ENCODE measurements at places on chromosomes 12 and 14.

DNA sequence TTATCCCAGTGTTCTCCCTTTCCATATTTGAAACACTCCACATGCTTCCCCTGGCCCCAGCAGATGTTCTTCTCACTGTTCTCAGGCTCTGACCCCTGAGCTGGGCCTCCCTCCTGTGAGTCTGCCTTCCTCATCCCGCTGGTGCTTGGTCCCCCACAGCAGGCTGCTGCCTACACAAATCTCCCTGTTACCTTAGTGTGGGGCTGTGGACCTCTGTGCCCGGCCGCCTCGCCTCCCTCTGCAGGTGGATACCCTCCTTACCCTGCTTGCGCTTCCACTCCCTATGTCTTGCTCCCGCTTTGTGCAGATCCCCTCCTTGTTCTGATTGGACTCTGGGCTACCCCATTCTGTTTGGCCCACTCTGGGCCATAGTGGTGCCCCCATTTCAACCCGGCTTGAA is 6.9 kb downstream of the DERA start:
- no peak for DNase-seq

- no peak for DNase-seq
Observed at GRCh38 chr12:13950502-13950901, 30.9 kb downstream of the GRIN2B start.

GRCh38 chr14:76929927-76930326 is 98.6 kb downstream of the IRF2BPL start:
- DNase-seq = no peak

- DNase-seq = no peak
Observed at GRCh38 chr14:48251290-48251689, 575.9 kb upstream of the MDGA2 start.

DNA sequence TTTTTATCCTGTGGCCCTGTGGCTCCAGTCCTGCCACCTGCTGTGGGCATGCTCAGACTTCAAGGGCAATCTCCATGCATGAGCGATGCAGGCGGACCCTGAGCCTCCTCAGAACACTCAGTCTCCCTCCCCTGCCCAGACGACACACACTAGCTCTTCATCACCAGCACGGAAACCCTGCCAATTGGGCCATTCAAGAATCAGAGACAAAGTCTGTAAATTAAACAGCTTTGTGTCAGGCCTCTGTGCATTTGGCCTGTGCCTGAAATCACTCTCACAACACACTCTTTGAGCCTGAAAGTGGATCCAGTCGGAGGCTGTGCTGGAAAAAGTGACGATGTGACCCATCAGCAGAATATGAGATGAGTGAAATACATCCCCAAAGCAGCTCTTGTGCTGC is 12.5 kb downstream of the POU6F1 start:
- DNase-seq = no peak

- no peak for DNase-seq
Observed at GRCh38 chr12:14959463-14959862, 1.9 kb downstream of the ARHGDIB start.

GRCh38 chr12:109689426-109689825 is 24.2 kb upstream of the FAM222A start:
- DNase-seq = no peak

DNA sequence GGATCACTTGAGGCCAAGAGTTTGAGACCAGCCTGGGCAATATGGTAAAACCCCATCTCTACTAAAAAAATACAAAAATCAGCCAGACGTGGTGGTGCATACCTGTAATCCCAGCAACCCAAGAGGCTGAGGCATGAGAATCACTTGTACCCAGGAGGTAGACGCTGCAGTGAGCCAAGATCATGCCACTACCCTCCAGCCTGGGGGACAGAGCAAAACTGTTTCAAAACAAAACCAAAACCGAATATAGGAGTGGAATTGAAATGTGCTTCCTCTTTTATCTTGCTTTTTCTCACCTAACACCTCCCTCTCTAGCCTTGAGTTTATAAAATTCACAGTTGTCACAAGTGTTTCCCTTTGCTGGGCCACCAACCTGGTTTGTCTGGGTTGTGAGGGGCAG is 181.9 kb downstream of the PAH start:
- no peak for DNase-seq

GRCh38 chr12:278046-278445 is 15.4 kb upstream of the SLC6A13 start:
- no peak for DNase-seq

DNA sequence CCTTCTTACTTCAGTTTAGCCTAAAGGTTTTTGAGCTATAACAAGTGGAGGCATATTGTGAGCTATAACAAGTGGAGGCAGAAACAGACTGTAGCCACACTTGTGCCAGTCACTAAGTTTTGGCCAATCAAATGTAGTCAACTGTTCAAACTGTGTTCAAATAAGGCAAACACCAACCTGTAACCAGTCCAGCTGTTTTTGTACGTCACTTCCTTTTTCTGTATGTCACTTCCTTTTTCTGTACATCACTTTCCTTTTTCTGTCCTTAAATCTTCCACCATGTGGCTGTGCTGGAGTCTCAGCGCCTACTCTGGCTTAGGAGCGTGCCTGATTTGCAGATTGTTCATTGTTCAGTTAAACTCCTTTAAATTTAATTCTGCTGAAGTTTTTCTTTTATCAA is 79.7 kb downstream of the FUT8 start:
- DNase-seq = no peak

- no peak for DNase-seq
Observed at GRCh38 chr12:55724940-55725309, 3.9 kb downstream of the CD63 start.

DNA sequence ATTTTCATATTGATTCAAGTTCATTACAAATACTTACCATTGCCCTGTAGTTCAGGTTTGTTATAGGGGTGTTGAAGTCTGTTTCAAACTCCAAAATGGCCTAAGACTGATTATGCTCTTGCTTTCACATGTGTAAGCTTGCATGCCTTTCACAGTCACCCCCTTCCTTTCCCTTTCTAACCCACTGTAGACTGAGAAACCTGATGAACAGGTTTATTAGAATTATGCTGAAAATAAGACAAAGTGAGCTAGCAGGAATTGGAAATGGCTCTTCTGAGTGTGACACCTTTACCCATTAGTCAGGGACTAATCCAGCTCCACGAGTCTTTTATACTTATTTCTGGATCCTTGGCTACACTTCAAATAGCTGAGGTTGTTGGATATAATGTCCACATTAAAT is 38.9 kb downstream of the FBXO33 start:
- DNase-seq = no peak

- DNase-seq = no peak
Observed at GRCh38 chr14:102776761-102777710, at the start of gene TRAF3. Gene TRAF3 (plus strand): TSS chr14:102777449. CDS start chr14:102870202, 92,753 bp downstream.

GRCh38 chr14:72606879-72607278 is 287.0 kb downstream of the DPF3 start:
- no peak for DNase-seq

GRCh38 chr12:27965411-27965810 is 7.1 kb downstream of the PTHLH start:
- DNase-seq = peak; percentile 85

DNA sequence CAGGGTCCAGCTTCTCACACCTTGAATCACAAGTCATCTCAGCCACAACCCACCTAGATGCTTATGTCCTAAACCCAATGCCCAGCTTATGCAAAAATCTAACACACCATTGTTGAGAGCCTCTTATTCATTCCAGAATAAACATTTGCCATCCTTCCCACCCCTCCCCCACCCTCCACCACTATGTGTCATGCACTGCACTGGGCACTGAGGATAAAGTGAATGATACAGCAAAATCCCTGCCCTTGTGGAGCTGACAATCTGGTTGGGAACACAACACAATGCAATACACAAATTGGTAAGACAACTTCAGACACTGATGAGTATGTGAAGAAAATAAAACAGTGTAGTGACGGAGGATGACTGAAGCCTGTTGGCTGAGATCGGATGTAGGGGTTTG is 1.4 kb upstream of the GLTP start:
- no peak for DNase-seq

DNA sequence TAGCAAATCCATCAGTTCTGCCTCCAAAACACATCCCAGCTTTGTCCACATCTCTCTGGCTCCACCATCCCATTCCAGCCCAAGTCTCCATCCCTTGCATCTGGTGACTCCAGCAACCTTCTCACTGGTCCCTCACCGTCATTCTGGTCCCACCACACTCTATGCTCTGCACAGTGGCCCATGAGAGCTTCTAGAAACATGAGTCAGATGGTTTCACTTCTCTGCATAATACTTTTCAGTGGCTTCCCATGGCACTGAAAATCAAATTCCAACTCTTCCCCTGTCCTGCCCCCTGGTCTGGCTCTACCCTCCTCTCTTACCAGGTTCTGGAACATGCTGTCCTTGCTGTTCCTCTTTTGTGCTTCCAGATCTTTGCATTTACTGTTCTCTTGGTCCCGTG is 17.2 kb upstream of the C12orf76 start:
- DNase-seq = no peak

DNA sequence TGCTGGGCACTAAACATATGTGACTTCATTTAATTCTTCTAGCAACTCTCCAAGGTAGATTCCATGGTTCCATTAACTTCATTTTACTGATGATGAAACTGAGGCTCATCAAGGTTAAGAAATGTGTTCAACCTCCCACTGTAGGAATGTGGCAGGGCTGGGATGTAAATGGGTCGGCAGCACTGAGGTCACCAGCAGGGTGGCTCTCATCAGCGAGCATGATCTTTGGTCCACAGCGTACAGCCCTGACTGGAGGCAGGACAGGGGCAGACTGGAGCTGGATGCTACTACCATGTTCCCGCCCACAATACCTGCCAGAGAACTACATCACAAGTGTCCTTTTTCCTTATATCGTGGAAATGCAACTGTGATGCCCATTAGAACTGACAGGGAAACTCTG is 4.6 kb downstream of the APPL2 start:
- DNase-seq = no peak

GRCh38 chr12:4478933-4479332 is 33.3 kb upstream of the FGF6 start:
- DNase-seq = no peak

DNA sequence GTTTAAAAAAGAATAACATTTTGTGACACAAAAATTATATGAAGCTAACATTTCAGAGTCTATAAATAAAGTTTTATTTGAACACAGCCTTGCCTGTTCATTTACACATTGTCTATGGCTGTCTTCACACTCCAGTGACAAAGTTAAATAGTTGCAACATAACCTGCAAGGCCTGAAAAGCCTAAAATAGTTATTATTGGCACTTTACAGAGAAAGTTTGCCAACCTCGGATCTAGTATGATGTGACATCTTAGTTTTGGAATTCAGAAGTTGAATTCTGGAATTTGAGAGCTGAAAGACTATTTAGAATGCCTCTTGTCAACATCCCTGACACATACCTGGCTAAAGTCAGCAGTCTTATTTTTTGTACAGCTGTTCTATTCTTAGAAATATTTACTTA is 68.3 kb downstream of the DYRK2 start:
- DNase-seq = peak; percentile 53

GRCh38 chr12:49092086-49092815 is 2.4 kb downstream of the DHH start:
- DNase-seq = no peak

DNA sequence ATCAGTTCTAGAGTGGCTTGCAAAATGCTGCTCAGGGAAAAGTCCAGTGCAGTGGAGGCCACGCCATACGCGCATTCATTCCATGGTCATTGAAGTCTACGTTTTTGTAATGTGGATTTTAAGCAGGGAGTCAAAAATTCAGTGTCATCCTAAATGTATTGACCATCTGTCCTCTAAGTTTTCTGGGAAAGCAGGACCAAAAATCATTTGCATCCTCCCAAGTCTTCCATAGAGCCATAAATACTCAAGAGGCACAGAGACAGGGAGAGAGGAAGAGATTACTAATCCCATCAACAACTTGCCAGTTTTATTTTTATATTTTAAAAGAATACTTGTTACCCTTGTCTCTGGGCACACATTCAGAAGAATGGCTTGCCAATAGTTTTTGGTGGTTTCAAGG is 36.9 kb downstream of the RHOJ start:
- DNase-seq = no peak

GRCh38 chr12:23949348-23950209 is at the start of gene SOX5:
Gene SOX5 (minus strand): TSS chr12:23949670. CDS start chr12:23949601, 69 bp downstream.
- DNase-seq = peak; percentile 18

- DNase-seq = peak; percentile 12
Observed at GRCh38 chr14:20873370-20874177, 17.6 kb upstream of the RNASE3 start.

DNA sequence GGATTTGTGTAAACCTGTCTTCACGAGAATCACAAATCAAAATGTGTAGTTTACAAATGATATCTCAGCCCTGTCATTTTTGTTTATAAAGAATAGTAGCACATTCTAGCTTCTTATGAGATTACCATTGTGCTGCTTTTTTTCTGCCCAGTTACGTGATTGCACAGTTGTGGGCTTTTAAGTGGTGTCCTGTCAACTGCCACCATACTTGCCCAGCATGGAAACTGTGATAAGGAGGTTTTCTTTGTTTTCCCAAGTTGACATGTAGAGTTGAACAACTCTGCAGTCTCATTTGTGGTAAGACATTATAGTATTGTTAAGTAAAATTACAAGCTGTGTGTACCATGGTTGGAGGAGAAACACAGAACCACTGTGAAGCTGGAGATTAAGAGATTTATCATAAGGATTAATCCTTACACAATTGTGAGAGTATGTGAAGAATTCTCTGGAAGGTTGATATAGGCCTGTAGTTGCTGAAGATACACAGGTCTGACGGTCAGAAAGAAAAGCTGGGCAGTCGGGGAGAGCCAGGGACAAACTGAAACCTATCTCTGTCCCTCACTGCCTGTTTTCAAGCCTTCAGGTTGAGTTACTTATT is 12.2 kb downstream of the CHURC1 start:
- DNase-seq = no peak

GRCh38 chr12:69238589-69239351 is 599 bp upstream of the CPSF6 start:
- DNase-seq = no peak

- no peak for DNase-seq
Observed at GRCh38 chr12:18752947-18753346, 15.0 kb downstream of the CAPZA3 start.
